ENCODE measurements at places on chromosomes 1 and 21.
A peak's percentile ranks its signal among the peaks of the same experiment; 100 is the strongest.

- no peak for DNase-seq
Observed at GRCh38 chr1:101144671-101145448, 92.0 kb upstream of the S1PR1 start.

DNA sequence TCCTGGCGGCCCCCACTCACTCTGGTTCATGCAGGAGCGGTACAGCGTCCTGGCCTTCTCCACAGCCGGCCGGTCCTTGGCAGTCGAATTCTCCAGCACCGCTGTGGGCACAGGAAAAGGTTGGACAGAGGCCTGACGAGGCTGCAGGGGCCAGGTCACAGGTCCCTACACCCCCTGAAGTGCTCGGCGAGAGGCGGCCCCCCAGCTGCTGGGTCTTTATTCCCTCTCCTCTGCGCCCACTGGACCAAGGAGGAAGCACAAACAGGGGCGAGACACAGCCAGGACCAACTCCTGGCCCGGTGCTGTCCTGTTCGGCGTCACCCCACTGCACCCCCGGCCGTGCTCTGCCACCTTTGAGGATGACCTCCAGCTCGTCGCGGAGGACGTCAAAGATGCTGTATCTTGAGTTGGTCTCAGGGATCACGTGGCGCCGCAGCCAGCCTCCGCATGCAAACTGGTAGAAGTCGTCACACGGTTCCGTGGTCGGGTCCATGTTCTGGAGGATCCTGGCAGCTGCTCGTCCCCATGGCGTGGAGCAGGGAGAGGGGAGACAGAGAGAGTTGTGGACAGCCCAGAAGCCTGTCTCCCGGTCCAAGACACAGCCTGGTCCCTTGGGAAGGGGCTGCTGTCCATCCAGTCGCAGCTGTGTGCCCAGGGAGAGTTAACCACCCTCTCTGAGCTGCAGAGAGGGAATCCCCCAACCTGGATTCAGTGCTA lies 22.9 kb downstream of the PRXL2B start:
- no peak for DNase-seq

DNA sequence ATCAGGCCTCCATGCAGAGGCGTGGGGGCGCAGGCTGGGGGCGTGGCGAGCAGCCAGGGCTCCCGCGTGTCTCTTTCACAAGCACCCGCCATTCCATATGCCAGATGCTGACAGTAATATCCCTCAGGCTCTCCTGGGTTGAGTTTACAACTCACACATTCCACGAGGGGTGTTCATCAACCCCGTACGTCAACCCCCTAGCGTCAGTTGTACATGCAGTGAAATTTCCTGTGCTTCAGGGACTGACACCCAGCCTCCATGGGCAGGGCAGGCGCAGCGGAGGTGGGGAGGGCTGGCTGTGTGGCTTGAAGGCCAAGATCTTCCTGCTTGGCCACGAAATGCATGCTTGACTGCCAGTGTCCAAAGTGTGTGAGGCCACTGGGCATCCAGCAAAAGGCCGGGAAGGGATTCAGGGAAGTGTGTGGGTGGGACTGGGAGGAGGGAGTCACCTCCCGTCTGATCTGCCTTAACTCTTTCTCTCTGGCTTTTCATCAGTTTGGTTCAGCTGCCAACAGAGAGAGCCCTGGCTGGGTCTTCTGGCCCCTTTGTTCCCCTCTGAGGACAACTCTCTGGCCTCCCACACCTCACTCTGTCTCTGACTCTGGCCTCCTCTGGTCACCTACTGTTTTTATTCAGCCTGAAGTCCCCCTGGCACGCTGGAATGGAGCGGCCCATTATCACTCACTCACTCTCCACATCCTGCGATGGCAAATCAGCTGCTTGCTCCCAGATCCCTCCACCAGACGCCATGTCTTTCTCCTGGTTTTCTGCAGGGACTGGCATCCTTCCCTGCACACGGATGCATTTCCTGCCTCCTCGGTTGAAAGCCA lies 33.8 kb downstream of the CLIC6 start:
- DNase-seq: no peak

DNA sequence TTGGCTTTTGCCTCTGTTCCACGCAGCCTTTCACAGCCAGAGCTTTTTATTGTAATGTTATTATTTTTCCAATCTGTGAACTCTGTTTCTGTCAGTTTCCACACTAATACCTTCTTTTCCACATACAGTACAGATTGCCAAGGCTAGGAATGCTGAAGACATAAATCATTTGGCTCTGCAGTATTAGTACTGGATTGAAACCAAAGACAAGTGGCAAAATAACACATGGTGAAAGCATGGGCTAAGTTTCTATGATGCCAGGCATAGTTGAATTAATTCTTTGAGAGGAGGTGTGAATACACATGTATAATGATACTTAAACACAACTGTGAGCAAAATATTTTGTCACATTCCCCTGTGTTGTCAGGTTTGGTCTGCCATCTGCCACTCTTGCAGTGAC lies 73.5 kb downstream of the TMEM200B start:
- no peak for DNase-seq

DNA sequence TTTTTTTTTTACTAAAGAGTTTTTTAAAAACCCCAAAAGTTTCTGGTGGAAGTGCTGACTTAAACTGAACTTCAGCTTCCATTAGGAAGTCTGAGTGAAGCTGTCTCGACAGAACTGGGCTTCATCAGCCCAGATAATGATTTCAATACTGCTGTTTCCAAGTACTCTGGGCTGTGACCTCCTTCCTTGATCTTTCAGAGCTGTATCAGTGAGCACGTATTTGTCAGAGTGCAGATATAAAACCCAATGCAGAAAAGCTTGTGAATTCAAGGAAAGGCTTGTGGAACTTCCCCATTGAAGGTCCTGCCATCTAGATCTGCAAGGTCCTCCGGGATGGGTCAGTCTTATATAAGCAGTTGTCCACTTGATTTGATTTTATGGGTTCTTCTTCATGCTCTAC lies 50.1 kb upstream of the RGS21 start:
- DNase-seq: no peak

DNA sequence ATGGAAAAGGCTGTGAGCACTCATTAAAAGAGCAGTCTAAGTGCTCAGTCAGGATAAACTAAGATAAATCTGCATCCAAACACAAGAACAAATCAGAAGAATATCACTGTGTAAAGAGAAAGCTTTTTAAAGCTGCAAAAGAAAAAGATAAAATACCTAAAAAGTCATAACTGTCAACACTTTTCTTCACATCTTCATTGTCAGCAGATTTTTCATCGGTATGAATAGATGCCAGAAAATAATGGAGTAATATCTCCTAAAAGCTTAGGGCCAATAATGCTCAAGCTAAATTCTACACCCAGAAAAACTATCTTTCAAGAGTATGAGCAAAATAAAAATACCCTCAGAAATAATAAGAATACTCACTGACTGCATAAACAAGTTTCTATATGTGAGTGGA lies 54.0 kb upstream of the PALMD start:
- no peak for DNase-seq

- DNase-seq: no peak
Observed at GRCh38 chr1:113976609-113977278, 2.5 kb upstream of the OLFML3 start.

- DNase-seq: no peak
Observed at GRCh38 chr1:6521536-6521935, 30.1 kb upstream of the PLEKHG5 start.

- DNase-seq: no peak
Observed at GRCh38 chr1:59290193-59290949, 6.5 kb upstream of the FGGY start.

- DNase-seq: no peak
Observed at GRCh38 chr1:162011337-162012012, 12.2 kb downstream of the OLFML2B start.

DNA sequence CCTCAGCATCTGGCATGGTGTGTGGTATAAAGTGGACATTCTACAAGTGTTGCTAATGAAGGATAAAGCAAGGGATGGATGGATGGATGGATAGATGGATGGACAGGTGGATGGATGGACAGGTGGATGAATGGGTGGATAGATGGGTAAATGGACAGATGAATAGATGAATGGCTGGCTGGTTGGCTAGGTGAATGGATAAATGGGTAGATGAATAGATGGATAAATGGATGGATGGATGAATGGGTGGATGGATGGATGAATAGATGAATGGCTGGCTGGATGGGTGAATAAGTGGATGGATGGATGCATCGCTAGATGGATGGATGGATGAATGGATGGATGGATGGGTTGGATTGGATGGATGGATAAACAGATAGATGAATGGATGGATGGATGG lies 66.2 kb downstream of the SUSD4 start:
- no peak for DNase-seq

GRCh38 chr1:64727861-64728260 lies 17.0 kb upstream of the RAVER2 start:
- DNase-seq: no peak

- no peak for DNase-seq
Observed at GRCh38 chr1:170604065-170604464, 59.9 kb upstream of the PRRX1 start.

DNA sequence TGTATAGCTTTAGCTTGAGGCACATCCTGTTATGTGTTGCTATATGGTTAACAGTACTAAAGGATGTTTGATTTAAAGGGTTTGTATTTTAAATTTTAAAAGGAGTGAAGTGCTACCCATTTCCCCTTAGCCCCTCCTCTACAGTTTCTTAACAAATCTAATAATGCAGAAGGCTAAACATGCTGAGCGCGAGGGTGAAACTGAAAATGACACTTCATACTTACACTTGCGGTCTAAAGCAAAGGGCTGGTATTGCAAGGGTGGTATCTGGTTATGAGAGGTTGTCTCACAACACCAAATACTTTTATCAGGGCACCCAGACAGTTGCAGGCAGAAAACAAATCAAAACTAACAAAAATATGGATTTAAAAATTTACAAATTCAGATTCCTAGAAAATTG lies 172.3 kb downstream of the SIPA1L2 start:
- DNase-seq: no peak

- peak; percentile 48 for DNase-seq
Observed at GRCh38 chr21:41878831-41879189, 334 bp downstream of the PRDM15 start.

DNA sequence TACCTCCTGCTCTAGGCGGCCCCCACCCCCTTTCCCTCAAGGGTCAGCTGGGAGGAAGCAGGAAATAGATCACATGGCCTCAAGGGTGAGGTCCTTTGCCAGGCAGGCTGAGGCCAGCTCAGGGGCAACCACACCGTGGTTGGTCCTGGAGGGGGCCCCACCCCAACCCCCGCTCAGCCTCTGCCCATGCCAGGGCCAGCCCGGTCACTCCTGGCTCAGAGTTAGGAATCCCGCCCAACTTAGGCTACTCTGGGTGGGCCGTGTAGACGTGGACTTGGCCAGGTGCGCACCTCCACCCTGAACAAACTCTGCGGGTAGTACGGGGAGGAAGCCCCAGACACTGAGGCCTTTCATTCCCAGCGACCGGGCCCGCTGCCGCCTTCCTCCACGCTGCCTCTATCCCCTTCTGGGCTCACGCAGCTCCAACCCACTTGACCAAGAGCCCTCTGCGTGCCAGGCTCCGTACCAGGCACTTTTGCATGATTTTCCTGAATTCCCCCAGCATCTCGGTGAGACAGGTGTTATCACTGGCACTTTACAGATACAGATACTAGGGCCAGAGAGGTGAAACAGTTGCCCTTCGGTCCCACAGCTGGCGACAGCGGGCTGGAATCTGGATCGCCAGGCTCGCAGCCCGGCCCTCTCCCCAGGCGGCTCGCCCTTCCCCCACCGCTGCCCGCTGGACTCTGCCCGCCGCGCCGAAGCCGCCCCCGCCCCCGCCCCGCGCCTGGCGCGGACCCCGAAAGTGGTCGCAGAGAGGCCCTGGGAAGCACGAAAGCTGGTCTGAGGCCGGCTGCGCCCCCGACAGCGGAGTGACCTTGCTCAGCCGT lies 769 bp downstream of the GALE start:
- DNase-seq: no peak

- DNase-seq: no peak
Observed at GRCh38 chr1:44281962-44282703, 68.9 kb downstream of the DMAP1 start.

DNA sequence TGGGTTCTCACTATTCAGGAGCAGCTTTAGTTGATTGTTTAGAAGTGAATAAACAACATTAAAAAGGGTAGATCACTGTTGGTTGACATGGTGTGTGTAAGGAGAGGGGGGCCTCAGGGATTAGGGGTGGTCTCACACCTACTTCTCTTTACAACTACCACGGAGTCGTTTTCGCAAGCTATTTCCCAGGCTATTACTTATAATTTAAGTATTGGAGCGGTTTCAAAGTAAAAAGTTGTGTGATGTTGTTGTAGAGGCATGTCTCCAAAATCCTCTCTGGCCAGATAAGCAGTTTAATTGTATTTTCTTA lies 1.3 kb downstream of the GPSM2 start:
- no peak for DNase-seq

DNA sequence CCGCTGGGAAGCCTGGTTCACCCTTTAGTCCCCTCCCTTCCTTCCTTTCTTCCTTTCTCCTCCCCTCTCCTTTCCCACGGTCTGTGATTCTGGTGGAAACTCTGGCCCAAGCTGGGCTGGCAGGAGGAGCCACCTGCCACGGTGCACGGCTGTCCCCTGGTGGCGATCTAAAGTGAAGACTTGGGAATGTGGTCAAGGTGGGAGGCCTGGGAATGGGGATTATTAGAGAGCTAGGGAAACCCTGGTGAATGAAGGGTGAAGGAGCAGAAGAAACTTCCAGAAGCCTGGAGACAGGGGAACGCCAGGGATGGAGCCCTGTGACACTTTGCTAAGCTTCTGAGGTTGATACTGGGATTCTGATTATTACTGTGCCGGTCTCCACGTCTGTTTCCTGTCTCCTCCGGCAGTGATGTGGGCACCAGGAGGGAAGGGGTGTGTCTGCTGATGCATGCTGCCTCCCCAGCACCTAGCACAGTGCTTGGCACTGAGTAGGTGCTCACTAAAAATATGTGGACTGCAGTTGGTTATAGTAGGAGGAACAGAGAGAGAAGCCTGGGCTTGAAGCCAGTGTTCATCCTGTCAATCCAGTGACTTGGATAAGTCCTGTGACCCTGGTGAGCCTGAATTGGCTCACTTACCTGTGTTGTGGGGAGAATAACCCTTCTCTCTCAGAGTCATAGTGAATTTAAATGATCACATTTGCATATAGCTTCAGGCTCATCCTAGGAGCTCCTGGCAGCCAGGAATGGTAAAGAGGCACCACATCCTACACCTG lies 71.2 kb upstream of the NBPF3 start:
- DNase-seq: peak; percentile 52

DNA sequence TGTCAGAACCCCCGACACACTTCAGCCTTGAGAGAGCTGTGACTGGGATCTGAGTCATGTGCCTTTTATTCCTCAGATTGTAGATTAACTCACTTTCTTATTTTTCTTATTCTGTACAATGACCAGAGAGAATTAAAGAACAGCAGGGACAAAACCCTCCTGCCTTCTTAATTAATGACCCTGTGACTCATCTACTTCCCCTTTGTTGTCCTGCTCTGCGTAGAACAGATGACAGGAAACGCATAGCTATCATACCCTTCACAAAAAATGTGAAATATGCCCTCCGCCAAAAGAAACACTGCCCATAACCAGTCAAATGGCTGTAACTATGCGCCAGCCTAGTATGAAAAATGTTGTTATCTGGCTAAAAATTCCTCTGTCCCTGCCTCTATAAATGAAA lies 9.1 kb upstream of the PADI2 start:
- no peak for DNase-seq

DNA sequence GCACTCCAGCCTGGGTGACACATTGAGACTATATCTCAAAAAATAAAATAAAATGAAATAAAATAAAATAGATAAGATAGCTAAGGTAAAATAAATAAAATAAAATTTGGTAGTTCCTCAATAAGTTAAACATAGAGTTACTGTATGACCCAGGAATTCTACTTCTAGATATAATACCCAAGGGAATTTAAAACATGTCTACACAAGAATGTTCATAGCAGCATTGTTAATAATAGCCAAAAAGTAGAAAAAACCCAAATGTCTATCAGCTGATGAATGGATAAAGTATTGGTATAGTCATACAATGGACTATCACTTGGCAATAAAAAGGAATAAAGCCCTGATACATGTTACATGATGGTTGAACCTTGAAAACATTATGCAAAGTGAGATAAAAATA lies 47.8 kb downstream of the CEP350 start:
- DNase-seq: no peak

All from stimulated activated CD4-positive, alpha-beta T cell treated with anti-CD3 and anti-CD28 coated beads, Interleukin-15, amount 100 ng/mL, for 1 hour (primary cell).